Stimulated activated CD8-positive, alpha-beta memory T cell treated with anti-CD3 and anti-CD28 coated beads, Interleukin-4, amount 100 ng/mL, for 4 hours (primary cell): ENCODE measurements at places on chromosomes 2 and 18.

DNA sequence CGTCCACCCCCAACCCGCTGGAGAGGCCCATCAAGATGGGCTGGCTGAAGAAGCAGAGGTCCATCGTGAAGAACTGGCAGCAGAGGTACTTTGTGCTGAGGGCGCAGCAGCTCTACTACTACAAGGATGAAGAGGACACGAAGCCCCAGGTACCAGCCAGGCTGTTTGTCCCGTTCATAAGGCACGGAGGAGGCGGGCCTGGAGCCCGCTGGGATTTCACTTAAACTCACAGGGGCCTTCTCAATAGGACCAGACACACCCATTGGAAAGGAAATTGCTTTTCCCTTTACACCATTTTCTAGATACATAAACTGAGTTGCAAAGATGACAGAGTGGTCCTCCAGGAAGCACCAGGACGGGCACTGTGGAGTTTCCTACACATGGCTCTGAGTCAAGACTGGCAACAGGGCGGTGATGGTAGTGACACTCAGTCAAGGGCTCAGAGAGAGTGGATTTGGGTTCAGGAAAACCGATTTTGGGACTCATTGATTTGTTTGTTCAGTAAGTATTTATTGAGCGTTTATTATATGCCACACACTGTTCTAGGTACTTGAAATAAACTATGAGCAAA, 40.7 kb downstream of the ARHGAP25 start:
- no peak for DNase-seq

- no peak for DNase-seq
Observed at GRCh38 chr2:45729753-45730512, 78.5 kb downstream of the PRKCE start.

- no peak for DNase-seq
Observed at GRCh38 chr2:10877651-10878111, 34.1 kb upstream of the KCNF1 start.

- no peak for DNase-seq
Observed at GRCh38 chr2:75787532-75788132, 76.9 kb upstream of the GCFC2 start.

DNA sequence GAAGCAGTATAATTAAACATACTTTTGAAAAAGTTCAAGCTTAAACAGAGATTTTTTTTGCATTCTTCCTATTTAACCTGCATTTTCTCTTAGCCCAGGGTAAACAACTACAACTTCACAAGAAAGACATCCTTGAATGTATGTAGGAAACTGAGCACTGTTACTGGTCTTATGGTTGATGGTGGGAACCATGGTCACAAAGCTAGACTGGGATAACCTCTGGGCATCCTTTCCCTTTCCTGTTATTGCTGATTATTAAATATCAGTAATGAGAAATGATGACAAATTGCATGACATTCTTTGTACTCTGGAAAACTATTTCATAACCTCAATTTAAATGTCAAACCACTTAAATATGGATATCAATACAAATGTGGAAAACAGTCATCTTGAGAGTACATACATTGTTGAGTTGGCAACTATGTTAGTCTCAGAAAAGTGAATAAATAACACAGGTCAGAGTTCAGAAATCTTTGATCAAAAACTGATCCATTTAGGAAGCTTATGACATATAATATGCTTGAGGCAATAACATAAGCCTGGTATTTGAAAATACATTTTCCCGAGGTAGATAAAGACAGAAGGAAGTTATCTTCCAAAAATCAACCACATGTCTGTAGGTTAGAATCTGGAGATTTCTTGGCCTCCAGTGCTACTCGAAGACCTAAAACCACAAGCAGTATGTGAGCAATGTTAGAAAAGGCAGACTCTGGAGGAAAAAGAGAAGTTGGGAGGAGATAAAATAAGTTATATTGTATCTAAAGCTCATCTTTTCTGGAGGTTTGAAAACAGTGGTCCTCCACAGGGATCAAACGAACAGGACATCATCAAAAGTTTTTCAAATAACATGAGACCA, 65.2 kb upstream of the ST8SIA5 start:
- no peak for DNase-seq

DNA sequence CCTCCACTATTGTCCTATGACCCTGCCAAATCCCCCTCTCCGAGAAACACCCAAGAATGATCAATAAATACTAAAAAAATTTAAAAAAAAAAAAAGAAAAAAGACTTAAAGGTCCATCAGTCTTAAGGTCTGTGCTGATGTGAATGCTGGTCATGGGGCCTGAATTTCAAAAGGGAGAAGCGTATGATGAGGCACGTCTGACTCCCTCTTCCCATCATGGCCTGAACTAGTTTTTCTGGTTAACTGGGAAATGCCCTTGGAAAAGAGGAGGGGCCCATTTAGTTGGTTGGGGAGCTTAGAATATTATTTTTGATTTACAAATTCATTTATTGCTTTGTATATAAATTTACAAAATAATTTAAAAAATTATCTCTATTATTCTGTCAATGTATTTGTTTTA, 291.0 kb upstream of the CDH19 start:
- no peak for DNase-seq

DNA sequence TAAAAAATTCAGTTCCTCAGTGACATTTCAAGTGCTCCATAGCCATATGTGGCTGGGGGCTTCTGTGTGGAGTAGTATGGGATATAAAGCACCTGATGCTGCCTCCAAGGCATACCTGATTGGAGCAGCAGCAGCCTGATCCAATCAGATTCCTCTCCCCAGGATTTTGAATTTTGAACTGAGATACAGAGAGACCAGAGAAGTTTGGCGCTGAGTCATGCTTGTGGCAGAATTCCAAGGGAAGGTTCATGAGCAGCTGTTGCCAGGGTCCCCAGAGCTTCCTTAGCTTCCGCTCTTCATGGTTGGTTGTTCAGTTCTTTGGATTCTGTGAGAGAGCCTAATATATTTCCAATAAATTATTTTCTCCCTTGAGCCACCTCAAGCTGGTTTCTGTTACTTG, 29.0 kb upstream of the CFAP36 start:
- no peak for DNase-seq
